Effector memory CD4-positive, alpha-beta T cell (primary cell): ENCODE measurements at places on chromosomes 12 and 14.

GRCh38 chr12:123608182-123608581, 6.3 kb downstream of the DDX55 start:
- DNase-seq = no peak

DNA sequence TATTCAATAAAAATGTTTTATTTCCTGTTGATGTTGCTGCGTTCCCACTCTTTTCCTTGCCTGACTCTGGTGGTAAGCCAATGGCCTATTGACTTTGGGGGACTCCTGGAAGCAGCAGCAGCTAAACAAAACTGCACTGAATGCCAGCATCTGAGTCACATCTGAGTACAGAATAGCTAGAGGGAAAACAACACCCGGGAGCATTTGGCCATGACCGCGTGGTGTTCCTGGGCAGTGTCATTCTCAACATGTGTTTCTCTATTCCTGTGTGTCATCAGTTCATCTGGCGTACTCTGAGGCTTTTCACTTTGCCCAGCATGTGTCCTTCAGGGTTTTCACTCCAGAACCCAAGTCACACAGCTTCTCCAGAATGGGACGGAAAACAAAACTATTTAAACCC, 238.8 kb downstream of the PAWR start:
- DNase-seq = no peak

- DNase-seq = no peak
These were observed 161.9 kb upstream of the WSCD2 start for GRCh38 chr12:107967170-107967569.

DNA sequence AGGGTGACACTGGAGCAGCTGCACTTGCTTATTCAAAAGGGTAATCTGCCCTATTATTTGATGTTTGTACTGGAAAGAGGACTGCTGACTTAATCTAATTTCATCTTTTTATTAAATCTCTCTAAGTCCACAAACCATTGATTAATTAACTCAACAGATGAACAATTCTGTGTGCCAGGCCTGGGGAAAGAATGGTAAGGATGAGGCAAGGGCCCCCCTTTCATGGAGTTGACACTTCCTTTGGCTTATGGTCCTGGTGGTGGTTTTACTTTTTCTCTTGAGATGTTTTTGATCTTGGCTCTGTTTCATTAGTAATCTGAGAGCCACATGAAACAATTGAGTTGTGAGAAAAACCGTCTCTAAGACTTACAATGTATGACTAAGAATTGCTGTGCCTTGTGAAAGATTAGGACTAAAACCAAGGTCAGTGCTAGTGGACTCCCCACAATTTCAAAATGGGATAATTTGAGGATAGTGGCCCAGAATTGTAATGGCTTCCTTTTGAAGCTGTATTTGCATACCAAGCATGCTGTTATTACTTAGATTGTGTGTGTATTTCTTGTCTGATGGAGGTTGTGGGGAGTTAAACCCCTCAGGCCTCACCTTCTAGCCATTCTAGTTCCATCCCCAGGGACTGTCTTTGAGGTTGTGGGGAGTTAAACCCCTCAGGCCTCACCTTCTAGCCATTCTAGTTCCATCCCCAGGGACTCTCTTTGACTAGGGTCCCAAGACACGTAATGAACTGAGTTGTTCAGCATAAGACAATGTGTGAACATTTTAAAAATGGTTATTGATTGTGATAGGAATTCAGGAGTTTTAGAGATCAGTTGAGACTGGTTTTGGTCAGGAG, 52.5 kb upstream of the EVL start:
- DNase-seq = no peak

GRCh38 chr12:30622509-30622908, 73.2 kb downstream of the IPO8 start:
- no peak for DNase-seq

DNA sequence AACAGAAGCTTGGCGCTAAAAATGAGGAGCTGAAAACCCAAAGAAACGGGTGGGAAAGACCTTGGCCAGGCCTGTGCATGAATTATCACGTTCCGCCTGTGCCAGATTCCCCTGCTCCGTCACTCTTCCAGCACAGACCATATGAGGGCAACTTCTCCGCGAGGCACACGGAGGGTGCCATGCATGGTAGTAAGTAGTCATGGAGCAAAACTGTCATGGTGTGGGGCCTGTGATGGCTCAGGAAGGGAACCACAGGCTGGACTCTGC, 148.2 kb downstream of the ANO2 start:
- no peak for DNase-seq

GRCh38 chr14:70622111-70622712, 19.5 kb upstream of the TTC9 start:
- peak; percentile 12 for DNase-seq

GRCh38 chr12:121214166-121214777, 4.3 kb downstream of the P2RX4 start:
- no peak for DNase-seq

GRCh38 chr14:68491793-68492192, 301.1 kb downstream of the ZFP36L1 start:
- no peak for DNase-seq

GRCh38 chr14:29310210-29310609, 543.6 kb downstream of the FOXG1 start:
- no peak for DNase-seq

DNA sequence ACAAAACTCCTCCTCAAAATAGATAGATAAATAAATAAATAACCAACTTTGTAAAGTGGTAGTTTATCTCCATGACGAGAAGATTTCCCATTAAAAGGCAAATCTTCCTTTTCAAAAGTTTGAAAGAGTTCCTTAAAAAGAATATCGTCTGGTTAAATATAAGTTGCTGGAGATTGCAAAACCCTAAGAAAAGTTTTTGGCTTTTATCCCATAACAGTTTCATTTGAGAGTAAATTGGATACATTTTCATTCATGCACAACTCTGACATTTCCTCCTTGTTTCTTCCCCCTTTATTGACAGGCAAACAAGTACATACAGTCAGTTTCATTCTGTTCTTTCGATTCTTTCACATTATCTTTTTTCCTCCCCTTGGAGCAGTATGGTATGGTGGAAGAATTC, 45.4 kb upstream of the BTG1 start:
- no peak for DNase-seq

DNA sequence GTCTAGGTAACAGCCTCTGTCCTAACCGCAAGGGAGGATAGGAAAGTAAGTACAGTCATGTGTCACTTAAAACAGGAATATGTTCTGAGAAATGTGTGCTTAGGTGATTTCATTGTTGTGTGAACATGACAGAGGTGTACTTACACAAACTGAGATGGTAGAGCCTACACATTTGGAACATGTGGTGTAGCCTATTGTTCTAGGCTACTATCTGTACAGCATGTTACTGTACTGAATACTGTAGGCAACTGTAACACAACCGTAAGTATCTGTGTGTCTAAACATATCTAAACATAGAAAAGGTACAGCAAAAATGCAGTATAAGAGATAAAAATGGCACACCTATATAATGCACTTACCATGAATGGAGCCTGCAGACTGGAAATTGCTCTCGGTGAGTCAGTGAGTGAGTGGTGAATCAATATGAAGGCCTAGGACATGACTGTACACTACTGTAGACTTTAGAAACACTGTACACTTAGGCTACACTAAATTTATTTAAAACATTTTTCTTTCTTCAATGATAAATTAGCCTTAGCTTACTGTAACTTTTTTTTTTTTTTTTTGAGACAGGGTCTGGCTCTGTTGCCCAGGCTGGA, 13.2 kb upstream of the MDM2 start:
- DNase-seq = no peak

DNA sequence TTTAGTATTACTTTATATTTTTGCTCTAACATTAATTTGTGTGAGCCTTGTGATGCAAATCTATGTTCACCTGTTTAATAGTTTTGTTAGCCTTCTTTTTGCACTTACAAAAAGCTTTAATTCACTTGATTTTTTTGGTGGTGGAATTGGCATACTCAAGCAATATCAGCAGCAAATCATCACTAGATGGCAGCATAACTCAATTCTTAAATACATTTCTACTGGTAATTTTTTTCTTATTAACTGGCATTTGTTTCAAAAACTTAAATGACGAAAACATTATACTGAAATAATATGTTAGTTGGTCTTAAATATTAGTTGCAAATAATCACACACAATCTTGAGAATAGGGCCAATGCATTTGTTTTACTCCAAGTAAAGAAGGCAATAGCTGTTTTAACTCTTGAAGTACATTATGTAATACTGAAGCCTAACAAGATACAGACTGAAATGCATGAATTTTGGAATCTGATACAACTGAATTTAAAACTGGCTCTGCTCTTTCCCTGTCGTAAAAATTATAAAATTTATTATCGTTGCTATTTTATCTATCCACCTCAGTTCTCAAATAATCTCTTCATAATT, 151.5 kb downstream of the ATXN7L3B start:
- DNase-seq = no peak

DNA sequence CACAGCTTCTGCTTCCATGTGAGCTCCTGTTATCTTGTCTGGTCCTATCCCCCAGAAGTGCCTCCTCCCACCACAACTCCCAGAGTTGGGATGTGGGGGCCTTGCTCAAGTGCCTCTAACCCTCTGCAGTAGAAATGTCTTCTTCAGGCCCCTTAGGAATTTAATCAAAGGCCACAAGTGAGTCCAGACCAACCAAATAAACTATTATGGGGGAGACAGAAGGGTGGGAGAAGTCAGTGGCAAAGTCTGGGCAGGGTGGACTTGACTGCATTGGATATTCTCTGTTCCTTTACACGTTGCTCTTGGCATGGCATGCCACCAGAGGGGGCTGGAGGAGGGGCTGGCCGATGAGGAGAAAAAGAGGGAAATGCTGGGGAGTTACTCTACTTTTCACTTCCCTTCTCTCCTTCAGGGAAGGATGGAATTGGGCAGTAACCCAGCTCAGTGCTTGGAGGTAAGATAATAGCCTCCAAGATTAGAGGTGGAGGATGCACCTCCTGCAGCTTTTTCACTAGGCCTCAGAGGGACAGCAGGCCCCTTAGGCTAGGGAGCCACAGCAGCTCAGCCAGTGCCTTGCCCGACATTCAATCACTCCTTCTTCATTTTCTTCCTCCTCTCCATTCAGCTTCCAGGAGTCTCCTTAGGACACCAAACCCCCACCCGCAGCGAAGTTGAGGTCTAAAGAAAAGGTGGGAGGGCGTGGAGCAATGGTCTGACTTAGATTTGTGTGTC, 1.2 kb upstream of the AP1G2 start:
- DNase-seq = no peak

GRCh38 chr14:54737132-54737711, 165.4 kb downstream of the GCH1 start:
- DNase-seq = no peak

DNA sequence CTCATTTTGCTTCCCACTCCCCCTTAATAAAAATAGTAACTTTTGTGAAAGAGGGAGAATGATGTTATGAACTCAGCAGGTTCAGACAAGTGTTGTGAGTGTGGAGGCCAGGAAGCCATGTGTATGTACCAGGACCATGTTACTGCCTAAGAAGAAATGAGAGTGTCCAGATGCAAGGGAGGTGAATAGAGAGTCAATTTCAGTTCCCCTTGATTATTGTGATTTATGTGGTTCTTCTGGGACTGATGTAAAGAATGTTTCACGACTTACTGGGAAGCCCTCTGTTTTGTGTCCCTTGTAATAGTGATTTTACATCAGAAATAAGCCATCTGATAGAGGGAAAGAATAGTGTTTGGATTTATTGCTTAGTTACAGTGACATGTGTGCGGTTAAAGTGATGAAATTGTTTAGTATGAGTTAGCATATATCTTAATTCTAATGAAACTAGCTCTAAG, 32.5 kb downstream of the FBXO34 start:
- no peak for DNase-seq

DNA sequence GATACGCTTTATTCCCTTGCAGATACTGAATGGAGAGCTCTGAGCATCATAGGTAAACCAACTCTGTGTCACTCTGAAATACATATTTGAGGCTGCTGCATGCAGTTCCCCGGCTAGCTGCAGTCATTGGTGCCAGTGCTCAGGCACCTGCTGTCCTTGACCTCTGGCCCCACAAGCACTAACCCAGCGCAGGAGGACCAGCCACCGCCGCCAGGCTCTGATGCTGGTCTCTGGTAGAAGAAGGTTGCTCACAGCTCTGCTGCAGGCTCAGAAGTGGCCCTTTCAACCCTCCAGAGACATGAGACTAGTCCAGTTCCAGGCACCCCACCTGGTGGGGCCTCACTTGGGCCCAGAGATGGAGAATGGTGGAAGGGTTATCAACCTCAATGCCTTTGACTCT, 34.5 kb upstream of the PTPRB start:
- DNase-seq = no peak

DNA sequence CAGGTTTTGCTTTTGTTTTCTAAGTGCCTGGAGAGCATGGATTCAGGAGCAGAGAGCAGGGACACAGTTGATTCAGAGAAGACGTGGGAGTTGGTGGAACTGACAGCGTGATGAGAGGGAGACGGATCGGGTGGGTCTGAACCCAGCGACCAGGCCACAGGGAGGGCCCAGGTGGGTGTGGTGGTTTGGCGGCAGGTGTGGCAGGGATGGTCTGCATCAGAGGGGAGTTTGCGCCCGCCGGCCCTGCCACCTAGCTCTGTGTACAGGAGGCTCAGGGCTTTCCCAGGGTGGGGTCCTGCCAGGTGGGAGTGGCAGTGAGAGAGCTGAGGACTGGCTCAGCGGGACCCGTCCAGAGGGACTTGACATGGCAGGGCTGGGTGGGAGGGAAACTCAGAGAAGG, 33.3 kb upstream of the DIO3 start:
- no peak for DNase-seq

DNA sequence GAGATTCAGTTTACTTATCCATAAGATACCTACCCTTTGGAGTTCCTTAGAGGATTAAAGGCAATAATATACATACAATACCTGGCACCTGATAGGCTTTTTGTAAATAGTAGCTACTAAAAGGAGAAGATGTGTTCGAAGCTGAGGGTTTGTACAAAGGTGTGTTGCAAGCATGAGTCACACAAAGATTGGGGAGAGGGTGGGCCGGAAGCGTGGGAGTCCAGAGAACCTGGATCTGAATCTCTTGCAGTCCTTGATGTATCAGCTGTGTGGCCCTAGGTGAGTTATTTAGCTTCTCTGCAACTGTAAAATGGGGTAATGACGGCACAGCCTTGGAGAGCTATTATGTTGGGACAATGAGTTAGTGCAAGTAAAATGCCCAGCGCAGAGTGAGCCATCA, 61.6 kb upstream of the PSMC1 start:
- no peak for DNase-seq

DNA sequence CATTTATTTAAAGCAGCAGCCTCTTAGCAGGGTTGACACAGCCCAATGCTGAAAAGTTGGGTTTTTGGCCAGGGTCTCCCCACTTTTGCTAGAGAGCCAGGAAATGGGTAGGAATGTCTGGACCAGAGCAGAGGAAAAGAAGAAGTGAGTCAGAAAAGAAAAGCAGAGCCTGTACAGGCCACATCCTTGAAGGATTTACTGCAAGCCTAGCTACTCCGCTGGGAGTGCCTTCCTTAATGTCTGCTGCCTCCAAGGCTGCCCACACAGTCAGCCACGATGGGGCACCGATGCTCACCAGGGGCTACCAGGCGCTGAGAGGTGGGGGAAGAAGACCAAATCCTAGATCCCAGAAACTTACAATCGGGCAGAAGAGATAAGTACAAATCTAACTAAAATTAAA, 139.2 kb downstream of the C12orf75 start:
- no peak for DNase-seq
